ENCODE measurements at places on chromosomes 3 and 15.

GRCh38 chr15:60667190-60667868, 188.4 kb upstream of the ICE2 start:
- no peak for DNase-seq

DNA sequence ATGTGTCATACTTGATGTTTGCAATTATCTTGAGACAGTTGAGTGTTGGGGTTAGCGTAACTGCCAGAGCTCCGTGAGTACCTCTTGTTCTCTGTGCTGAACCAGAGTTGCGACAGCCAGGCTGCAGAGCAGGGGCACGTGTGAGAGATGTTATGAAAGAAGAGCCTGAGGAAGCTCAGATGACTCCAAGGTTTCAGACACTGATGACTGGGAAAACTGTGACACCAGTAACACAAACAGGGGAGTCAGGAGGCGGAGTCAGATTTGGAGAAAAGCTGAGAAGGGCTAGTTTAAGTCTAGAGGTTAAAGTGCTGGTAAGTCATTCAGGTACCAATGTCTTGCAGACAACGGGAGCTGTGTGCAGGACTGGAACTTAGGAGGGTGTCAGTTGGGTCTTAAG, 45.0 kb downstream of the BLM start:
- DNase-seq = no peak

DNA sequence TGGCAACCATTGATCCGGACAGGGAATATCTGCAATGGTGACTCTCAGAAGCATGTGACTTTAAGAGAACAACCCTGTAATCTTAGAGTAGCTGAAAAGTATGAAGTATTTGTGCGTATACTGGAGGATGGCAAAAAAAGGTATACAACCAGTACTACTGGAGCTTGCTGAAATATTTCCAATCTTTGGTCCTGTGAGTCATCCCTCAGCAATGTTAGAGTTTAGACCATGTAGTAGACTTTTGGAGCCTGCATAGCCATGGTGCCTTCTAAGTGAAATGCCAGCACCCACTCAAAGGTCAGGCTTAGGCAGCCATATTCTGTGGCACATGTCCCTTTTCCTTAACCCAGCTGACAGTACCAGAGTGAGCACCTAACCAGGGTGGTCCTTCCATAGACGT, 429.4 kb downstream of the NTRK3 start:
- DNase-seq = no peak

DNA sequence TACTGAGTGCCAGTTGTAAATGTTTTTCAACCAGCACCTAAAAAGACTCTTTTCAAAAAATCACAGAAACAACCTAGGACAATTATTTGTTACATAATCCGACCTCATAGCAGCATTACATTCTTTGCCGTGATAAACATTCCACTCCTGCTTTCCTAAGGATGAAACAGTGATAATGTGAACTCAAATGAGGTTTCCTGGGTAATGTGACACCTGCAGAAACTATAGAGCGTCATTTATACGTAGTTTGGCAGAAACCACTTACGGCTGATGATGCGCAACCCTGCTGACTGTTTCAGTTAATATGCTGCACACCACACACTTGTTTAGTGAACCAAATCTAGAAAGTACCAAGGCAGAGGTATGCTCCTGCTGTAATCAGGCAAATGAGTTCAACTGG, 55.8 kb downstream of the SEMA6D start:
- DNase-seq = no peak
